Activated CD8-positive, alpha-beta memory T cell treated with anti-CD3 and anti-CD28 coated beads for 1 hour (primary cell): ENCODE measurements at places on chromosomes 3 and 15.

- no peak for DNase-seq
These were observed 67.8 kb downstream of the BDH1 start for GRCh38 chr3:197487911-197488391.

DNA sequence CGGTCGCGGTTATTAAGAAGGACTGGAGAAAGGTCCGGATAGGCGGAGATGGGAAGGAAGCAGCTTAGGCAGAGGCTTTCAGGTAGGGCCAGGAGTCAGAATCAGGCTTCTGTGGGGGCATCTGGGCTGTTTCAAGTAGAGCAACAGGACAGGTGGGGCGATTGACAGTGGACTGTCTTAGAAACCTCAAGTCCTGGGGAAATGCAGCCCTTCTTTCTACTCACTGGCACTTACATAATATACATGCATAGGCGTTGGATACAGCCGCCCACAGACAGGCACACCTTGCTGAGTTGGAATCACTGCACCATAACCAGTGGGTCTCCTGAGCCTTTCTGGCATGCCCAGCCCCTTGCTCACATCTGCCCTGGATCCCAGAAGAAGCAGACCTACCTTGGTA lies 730 bp downstream of the MYD88 start:
- no peak for DNase-seq

DNA sequence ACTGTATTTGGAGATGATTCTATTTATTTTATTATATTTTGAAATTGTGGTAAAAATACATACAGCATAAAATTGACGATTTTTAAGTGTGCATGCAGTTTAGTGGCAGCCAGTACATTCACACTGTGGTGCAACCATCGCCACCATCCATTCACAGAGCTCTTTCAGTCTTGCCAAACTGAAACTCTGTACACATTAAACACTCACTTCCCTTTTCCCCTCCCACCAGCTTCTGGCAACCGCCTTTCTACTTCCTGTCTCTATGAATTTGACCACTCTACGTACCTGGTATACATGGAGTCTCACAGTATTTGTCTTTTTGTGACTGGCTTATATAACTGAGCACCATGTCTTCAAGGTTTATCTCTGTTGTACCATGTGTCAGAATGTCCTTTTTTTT lies 303.3 kb upstream of the ATP10A start:
- no peak for DNase-seq

- no peak for DNase-seq
These were observed 72.0 kb upstream of the IQSEC1 start for GRCh38 chr3:13145131-13145825.

DNA sequence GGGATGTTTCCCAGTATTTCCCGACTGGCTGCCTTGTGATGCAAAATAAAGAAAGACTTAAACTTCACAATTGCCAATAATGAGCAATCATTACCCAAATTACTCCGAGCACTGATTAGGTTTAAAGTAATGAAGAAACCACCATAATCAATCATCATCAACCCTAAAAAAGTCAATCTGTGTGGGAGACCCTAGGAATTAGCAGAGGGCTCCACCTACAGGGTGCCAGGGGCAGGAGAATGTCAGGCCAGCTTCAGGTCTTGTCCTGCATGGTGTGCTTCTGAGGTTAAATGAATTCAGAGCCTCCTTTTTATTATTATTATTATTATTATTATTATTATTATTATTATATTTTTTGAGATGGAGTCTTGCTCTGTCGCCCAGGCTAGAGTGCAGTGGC lies 478.0 kb upstream of the ARRDC4 start:
- DNase-seq = no peak

DNA sequence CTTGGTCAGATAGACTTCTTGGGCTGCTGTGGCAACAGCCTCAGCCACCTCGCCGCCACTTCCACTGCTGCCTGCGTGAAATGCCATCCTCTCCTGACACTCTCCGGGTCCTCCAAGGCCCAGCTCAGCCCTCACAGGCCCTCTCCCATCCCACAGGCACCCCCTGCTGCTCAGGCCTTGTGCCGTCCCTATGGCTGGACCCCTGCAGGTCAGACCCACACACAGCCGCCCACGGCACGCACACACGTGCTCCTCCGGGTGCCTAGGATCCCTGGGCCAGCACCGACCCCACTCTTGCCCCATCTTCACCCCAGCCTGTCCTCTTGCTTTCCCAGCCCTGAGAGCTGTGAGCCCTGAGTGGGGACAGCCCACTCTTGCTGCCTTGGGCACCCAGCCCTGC lies 19.7 kb downstream of the CFAP100 start:
- no peak for DNase-seq

DNA sequence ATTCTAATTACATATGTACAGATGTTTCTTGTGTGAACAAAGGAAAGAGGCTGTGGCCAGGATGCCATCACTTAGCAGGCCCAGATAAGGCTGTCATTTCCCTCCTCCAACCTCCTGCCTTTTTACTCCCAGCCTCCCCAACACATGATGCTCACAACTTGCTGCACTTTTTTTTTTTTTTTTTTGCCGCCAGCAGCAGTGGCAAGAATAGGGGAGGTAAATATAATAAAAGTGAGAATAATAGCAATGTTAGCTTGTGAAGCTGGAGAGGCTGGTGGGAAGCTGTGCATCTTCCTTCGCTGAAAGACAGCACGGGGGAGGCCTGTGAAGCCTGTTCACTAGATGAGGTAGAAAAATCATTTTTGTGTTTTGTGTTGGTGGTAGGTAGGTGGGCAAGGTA lies 42.5 kb upstream of the MYO5C start:
- no peak for DNase-seq
